ENCODE measurements at places on chromosomes 5 and 9. TPM values are rescaled to one million over a fixed set of nuclear protein-coding genes. Genes with fewer than 3 reads are reported as not detected.

DNA sequence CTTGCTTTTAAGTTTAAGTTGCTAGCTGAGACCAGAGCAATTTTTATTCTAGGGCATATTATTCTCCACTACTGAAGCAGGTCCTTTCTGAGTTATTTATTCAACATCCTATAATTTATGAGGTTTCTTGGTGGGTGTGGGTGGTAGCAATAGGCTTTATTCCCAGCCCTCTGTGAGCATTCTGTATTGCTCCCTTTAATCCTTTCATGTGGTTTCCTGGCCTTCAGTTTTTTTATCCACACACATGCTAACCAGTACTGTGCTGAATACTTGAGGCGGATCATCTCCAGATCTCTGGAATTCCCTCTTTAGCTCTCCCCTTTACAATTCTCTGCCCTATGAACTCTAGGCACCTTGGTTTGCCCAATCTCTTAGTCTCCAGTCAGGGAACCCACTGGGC is 91.8 kb upstream of the GLRA1 start:
- DNase-seq, result no peak

Gene ERP44
- 16.4 TPM for total RNA-seq

DNA sequence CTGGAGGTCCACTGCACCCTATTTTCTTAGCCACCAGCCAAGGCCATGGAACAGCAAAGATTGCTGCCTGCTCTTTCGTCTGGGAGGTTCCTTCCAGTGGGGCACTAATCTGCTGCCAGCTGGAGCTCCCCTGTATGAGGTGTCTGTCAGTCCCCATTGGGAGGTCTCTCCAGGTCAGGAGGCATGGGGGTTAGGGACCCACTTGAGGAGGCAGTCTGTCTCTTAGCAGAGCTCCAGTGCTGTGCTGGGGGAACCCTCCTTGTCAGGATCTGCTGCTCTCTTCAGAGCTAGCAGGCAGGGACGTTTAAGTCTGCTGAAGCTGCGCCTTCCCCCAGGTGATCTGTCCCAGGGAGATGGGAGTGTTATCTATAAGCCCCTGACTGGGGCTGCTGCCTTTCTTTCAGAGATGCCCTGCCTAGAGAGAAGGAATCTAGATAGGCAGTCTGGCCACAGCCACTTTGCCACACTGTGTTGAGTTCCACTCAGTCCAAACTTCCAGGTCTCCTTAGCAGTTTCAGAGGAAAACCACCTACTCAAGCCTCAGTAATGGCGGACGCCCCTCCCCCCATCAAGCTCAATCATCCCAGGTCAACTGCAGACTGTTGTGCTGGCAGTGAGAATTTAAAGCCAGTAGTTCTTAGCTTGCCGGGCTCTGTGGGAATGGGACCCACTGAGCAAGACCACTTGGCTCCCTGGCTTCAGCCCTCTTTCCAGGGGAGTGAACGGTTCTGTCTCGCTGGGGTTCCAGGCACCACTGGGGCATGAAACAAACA is 317.7 kb downstream of the LRRC70 start:
- DNase-seq, result no peak

Gene GABRA6
- not detected for total RNA-seq

DNA sequence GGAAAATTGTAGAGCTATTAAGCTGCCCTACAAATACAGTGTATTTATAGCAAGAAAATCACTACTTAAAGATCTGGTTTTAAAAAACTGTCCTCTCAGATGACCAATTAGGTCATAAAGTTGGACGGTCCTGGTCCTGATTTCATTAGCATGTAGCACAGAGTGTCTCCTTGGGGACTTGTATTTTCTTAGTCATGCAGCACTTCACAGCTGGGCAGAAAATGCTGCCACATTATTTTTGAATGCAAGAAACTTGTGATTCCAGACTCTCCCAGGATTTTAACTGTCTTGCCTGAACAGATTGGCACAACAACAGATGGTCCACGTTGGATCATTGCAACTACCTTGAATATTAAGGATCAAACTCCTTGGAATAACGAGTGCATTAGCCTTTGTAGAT is 348.1 kb upstream of the SGCD start:
- no peak for DNase-seq

GRCh38 chr9:35801328-35802128 is 10.1 kb downstream of the NPR2 start:
- DNase-seq, result no peak

Measured in activated CD4-positive, alpha-beta T cell treated with anti-CD3 and anti-CD28 coated beads, Interleukin-2, amount 10 ng/mL, durations not matched to agents 24 days and 14 days (primary cell).